ENCODE measurements at places on chromosomes 7 and 10. TPM values are rescaled to one million over a fixed set of nuclear protein-coding genes. Genes with fewer than 3 reads are reported as not detected.

MAGI2 gene
- total RNA-seq: 26.4 TPM

MEIG1 gene
- not detected for total RNA-seq

CALN1 gene
- total RNA-seq: 15.3 TPM

GPR146 gene
- 0.28 TPM for total RNA-seq

PURB gene
- 25.9 TPM for total RNA-seq

PDE6C gene
- total RNA-seq: not detected

KCNH2 gene
- 14.7 TPM for total RNA-seq

TMEM213 gene
- not detected for total RNA-seq

GFRA1 gene
- 2.5 TPM for total RNA-seq

GALNT17 gene
- total RNA-seq: 65.6 TPM

CRTAC1 gene
- 1.2 TPM for total RNA-seq

PAX4 gene
- not detected for total RNA-seq

CCM2 gene
- 37.0 TPM for total RNA-seq

SEMA4G gene
- total RNA-seq: 8.5 TPM

AGK gene
- total RNA-seq: 37.9 TPM

MOGAT3 gene
- total RNA-seq: not detected

OR13A1 gene
- not detected for total RNA-seq

MLXIPL gene
- 25.7 TPM for total RNA-seq

SSC4D gene
- total RNA-seq: 12.7 TPM

NOM1 gene
- total RNA-seq: 33.1 TPM

LIPM gene
- not detected for total RNA-seq

ADRB1 gene
- total RNA-seq: 0.24 TPM

MLLT10 gene
- total RNA-seq: 54.1 TPM

OR6B1 gene
- not detected for total RNA-seq

EN2 gene
- not detected for total RNA-seq

SPAM1 gene
- total RNA-seq: not detected

STOX1 gene
- total RNA-seq: 2.7 TPM

EPHA1 gene
- 119 TPM for total RNA-seq

TRIL gene
- total RNA-seq: 5.1 TPM

FMC1 gene
- total RNA-seq: 4.8 TPM

OPN4 gene
- total RNA-seq: not detected

OR2A7 gene
- total RNA-seq: 1.6 TPM

GIMAP2 gene
- not detected for total RNA-seq

NODAL gene
- 29.9 TPM for total RNA-seq

WDR86 gene
- total RNA-seq: 59.1 TPM

LDB3 gene
- 0.14 TPM for total RNA-seq

HKDC1 gene
- not detected for total RNA-seq

MBL2 gene
- total RNA-seq: not detected

GPR141 gene
- not detected for total RNA-seq

SYT15B gene
- total RNA-seq: 0.08 TPM

NRCAM gene
- 6.8 TPM for total RNA-seq

FAM13C gene
- total RNA-seq: 0.94 TPM

LBX1 gene
- not detected for total RNA-seq
